ENCODE measurements at places on chromosomes 2 and 18.

- no peak for DNase-seq
These were observed 2.4 kb downstream of the OSBPL1A start for GRCh38 chr18:24395049-24395795.

GRCh38 chr2:48264627-48265026 lies 265.3 kb upstream of the STON1 start:
- no peak for DNase-seq

DNA sequence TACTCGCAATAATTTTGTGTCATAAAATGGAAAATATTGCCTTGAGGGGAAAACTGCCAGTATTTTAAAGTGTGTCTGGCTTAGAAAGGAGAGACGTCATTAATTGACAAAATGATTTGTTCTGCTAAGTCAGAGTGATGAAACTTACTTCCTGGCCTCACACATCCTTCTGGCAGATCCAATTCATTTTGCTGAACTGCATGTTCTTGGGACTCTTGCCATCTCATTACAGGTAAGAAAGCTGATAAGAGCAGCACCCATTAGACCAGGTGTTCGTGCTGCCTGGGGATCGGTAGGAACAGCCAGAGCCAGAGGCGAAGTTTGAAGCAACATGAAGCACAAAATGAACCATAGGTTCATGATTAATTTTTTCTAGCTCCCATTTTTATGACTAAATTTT lies 38.0 kb downstream of the KCNE4 start:
- no peak for DNase-seq

DNA sequence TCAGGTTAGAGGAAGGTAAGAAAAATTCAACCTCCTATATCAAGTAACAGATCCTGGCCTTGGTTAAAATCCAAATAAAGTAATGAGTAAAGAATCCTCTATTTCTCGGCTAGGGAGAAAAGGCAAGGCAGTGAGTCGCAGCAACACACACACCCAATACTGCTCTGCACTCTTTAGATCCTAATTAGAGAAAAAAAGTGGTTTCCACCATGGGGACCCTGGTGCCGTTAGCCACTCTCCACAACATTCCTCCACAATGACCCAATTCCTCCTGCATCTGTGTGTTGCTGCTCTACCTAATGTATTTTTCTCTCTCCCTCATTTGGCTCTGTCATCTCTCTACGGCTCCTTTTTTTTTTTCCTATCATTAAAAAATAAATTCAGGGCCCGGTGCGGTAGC lies 462.7 kb downstream of the METTL4 start:
- DNase-seq, result no peak

DNA sequence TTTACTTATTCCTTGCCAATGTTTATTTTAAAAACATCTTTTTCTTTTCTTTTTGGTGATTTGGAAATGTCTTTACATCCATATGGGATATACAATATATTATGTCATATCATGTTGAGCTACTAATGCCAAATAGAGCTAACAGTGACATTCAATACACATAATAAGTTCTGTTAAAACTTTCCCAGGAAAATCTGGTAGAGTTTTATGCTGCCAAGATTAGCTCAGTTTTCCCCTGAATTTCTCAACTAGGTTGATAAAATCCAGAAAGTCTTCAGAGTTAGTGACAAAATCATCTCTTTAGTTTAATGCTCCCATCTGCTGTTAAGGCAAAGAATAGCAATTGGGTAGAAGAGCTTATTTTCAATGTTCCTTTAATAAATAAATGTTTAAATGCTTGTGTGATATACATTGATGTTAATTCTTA lies 9.9 kb downstream of the COL3A1 start:
- no peak for DNase-seq

DNA sequence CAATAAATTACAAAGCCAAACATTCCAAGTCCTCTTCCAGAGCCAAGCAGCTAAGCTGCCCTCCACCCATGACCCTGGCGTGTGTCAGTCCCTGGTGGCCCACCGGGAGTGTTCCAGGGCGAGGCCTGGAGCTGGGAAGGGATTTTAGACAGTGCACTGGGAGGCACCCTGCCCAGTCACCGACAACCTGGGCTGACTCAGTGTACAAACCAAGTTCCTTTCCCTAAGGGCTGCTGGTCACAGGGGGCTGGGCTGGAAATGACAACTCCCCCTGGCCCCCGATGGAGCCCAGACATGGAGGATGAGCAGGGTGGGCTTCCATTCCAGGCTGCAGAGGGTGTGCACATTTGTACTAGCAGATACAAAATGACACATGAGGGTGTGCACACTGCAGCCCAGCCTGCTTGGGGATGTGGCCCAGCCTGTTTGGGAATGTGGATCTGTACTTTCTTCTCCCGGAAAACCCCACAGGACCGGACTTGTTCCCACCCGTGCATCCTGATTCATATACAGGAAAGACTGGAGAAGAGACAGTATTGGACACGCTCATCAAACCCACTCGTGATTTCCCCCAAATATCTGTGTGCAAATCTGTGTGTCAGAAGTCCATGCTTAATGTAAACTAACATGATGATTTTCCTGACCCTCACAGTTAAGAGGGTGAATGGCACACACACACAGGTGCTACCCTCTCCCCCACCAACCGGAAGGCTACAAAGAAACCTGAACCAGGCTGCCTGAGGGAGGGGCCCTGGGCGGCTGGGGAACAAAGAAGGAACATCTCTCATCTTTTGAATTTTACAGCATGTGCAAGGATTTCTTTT lies 58.9 kb downstream of the NDUFA10 start:
- no peak for DNase-seq
